ENCODE measurements at places on chromosomes 6 and 20.

GRCh38 chr6:129890164-129890563, 29.0 kb upstream of the TMEM244 start:
- no peak for DNase-seq

- DNase-seq, result no peak
These were observed 236.1 kb downstream of the COL12A1 start for GRCh38 chr6:74969591-74970267.

DNA sequence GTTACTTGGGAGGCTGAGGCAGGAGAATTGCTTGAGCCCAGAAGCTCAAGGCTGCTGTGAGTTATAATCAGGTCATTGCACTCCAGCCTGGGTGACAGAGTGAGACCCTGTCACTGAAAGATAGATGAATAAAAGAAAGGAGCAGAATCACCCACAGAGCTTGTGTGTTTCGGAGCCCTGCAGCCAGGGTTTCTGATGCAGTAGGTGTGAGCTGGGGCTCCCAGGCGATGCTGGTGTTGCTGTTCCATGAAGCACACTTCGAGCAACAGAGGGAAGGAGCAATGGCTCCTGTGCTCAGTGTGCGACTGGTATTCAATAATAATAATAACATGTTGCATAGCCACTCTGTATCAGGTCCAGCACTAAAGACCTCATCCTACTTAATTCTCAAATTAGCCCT, 197.5 kb upstream of the CST7 start:
- DNase-seq, result no peak

- no peak for DNase-seq
These were observed 11.6 kb upstream of the CLVS2 start for GRCh38 chr6:122984393-122984792.

All from suprapubic skin (tissue), 4 donors.